ENCODE measurements at places on chromosomes 2 and 18.

- no peak for DNase-seq
Observed at GRCh38 chr2:26786207-26787028, 562 bp downstream of the CENPA start.

- no peak for DNase-seq
Observed at GRCh38 chr2:24273598-24273997, 86.7 kb downstream of the ITSN2 start.

DNA sequence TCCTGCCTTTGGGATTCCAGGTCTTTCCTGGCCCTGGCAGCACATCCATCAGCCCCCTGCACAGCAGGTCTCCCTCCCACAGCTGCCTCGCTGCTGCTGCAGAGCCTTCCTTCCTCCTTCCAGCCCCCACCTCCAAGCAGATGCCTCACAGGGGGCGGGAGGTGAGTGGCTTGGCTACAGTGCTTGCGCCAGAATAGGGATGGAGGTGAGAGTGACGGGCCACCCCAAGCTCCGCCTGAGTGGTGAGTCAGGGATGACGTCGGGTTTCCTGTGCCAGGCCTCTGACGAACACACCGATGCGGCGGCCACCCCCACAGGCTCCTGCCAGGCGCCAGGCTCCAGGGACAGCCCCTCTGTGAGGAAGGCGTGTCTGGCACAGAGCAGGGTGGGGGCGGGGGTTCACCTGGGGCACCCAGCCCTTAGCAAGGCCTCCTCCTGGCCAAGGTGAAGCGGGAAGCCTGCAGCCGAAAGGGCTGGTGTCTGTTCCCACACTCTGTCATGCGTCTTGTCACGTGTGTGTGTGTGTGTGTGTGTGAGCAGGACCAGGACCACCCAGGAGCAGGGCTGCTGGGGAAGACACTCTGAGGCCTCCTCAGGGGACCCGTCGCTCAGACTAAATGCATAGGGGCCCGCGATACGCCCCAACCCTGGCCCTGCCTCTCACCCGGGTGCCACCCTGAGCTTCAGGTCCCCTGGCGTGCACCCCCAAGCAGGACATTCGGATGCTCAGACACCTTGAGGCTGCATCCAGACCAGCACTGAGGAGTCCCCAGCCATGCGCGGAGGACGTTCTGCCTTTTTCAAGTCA is 3.4 kb upstream of the DUSP2 start:
- peak; percentile 23 for DNase-seq

GRCh38 chr18:24456549-24456948 is 3.9 kb upstream of the HRH4 start:
- DNase-seq: no peak

DNA sequence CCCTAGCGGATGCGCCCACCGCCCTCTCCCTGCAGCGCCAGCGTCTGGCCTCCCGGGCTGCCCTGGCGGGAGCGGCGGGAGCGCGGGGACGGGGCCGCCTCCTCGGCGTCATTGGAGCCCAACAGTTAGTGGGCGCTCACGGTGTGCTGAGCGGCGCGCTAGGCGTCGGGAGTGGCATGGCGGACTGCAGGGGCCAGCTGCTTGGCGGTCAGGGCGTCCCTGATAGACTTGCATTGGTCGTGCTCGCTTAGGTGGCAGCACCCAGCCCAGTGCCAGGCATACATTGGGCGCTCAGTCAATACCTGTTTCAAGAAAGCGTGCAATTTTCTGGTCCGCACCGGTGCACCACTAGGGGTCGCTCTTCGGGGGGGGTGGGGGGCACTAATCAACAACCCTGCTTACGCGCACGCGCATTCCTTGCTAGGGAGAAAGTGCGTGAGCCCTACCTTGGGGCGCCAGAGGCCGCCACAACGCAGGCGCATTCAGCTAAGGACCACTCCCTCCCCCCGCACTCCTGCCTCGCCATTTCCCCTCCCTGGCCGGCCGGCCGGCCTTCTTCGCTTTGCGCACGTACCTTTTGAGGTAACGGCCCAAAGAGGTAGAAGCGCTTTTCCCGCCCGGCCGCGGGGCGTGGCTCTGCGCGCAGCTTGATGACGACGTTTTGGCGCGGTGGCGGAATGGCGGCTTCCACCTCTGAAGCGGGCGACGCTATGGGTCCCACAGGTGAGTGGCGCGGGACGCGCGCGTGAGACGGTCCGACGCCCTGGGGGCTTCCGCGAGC is 411 bp upstream of the MZT2A start:
- DNase-seq: peak; percentile 68

- no peak for DNase-seq
Observed at GRCh38 chr2:241896746-241897201, 27.2 kb downstream of the RTP5 start.

DNA sequence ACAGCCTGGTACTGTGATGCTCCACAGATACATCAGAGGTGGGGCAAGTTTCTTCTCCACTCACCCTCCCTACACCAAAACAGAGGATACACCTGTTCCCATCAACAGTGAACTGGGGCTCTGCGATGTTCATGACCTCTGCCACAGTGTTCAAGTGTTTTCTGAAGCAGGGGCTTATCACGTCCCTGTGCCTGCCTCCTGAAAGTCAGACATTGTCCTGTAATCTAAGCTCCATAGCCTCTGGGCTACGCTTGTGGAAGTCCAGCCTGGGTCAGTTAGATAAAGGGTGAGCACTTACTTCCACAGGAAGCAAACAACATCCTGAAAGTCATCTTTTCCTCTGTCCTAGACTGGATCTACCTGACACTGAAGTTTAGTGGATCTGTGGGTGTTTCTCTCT is 20.2 kb upstream of the MRO start:
- no peak for DNase-seq

- no peak for DNase-seq
Observed at GRCh38 chr2:191202881-191203397, 42.3 kb upstream of the MYO1B start.

GRCh38 chr2:216082805-216083204 is 1.1 kb downstream of the TMEM169 start:
- no peak for DNase-seq
